ENCODE measurements at places on chromosomes 7 and 10. TPM values are rescaled to one million over a fixed set of nuclear protein-coding genes. Genes with fewer than 3 reads are reported as not detected.
A peak's percentile ranks its signal among the peaks of the same experiment; 100 is the strongest.

IGFBP1 gene
- not detected for polyA plus RNA-seq

TBATA gene
- polyA plus RNA-seq, result not detected

DNA sequence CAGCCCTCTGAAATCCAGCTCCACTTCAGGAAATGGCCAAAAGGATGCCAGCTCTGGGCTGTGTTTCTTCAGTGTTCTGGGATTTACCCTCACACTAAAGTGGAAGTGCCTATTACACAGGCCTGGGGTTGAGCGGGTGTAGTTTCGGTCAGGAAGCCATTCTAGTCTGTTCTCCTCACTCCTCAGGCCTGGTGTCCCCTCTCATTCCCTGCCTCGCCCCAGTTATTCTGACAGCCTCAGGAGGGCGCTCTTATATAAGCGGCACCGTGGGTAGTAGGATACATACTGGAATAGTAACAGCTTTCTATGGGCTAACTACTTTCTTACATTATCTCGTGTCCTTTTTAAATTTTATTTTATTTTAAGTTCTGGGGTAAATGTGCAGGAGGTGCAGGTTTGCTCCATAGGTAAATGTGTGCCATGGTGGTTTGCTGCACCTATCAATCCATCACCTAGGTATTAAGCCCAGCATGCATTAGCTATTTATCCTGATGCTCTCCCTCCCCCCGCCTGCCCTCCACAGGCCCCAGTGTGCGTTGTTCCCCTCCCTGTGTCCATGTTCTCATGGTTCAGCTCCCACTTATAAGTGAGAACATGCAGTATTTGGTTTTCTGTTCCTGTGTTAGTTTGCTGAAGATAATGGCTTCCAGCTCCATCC lies 12.2 kb upstream of the LGI1 start:
- H3K27ac ChIP-seq, result no peak overlapping the region
- no peak overlapping the region for H3K4me3 ChIP-seq
- no peaks in the 10 kb centered on the region for H3K27me3 ChIP-seq
- no peak for DNase-seq
- peaks cover 3% of the 10 kb centered on the region for H3K4me1 ChIP-seq

DNA sequence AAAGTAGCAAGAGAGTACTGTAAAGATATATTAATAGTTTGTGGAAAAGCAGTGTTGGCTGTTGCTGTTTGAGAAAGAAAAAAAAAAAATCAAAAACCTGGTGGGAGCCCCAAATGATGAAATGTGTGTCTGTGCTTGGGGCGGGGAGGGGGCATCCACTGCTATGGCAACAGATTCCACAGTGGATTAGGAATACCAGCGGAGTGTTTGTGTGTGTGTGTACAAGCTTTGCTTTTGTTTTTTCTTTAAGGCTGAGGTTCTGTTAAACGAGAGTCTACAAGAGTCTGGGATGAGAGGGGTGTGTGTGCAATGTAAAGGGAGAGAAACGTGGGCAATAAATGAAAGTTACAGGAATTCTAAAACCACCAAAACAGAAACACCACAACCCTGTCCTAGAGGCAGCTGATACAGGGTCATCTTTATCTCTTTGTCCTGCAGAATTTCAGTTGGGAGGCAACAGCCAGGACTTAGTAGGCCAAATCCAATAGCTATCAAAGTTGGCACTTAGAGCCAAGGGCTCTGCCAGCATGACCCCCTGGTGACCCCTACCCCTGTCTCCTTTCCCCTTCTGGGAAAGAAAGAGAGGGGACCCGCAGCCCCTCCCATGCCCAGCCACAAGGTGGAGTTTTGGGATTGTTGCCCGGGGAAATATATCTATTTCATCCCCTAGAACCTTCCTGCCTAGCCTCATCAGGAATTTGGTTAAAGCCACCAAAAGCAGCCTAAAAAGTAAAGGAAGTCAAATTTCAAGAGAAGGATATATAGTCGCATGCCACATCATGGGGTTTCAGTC lies 85.4 kb downstream of the OSBPL3 start:
- H3K27me3 ChIP-seq, result no peaks in the 10 kb centered on the region
- peaks cover 6% of the 10 kb centered on the region for H3K36me3 ChIP-seq
- peaks cover 16% of the 10 kb centered on the region for H3K4me1 ChIP-seq
- no peak for DNase-seq
- H3K4me3 ChIP-seq, result no peak overlapping the region
- H3K27ac ChIP-seq, result no peak overlapping the region

GRCh38 chr7:39421661-39422060 lies 144.5 kb upstream of the YAE1 start:
- no peak for DNase-seq
- H3K27me3 ChIP-seq, result no peaks in the 10 kb centered on the region
- no peaks in the 10 kb centered on the region for H3K4me1 ChIP-seq
- H3K27ac ChIP-seq, result no peak overlapping the region
- no peak overlapping the region for H3K4me3 ChIP-seq

- DNase-seq, result no peak
- H3K27ac ChIP-seq, result no peak overlapping the region
- H3K4me3 ChIP-seq, result no peak overlapping the region
- H3K36me3 ChIP-seq, result no peaks in the 10 kb centered on the region
- H3K4me1 ChIP-seq, result no peaks in the 10 kb centered on the region
Observed at GRCh38 chr10:132730573-132730953, 55.4 kb downstream of the NKX6-2 start.

DNA sequence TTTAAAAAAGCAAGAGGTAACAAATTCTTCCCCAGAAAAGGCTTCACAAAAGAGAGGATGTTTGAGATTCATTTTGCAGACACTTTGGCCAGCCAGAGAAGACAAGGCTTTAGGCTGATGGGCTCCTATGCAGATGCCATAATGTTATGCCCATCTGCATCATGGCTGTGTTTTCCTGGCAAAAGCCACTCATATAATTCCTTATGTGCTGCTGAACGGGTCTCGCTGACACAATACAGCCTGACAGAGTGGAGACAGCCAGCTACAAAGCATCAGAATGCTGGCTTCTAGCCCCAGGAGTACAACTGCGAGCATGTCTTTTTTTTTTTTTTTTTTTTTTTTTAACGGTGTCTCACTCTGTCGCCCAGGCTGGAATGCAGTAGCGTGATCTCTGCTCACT lies 1157.4 kb upstream of the AUTS2 start:
- no peaks in the 10 kb centered on the region for H3K36me3 ChIP-seq
- DNase-seq, result no peak

DNA sequence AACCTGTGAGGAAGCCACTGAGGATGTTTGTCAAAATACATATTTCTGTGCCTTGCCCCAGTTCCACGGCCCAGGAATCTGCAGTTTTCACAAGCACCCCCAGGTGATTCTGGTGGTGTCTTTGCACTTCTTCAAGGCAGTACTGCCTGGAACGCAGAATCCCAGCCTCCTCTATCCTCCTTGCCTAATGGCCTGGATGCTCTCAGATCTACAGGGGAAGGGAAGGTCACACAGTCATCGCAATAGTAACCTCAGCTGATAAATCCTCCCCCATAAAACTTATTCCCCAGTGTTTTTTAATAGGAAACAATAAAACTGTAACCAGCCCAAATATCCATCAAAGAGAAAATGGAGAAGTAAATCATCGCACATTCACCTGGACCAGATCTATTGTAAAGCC lies 78.3 kb downstream of the EGFR start:
- H3K27ac ChIP-seq, result peak overlapping the region; percentile 19
- DNase-seq, result no peak
- H3K4me1 ChIP-seq, result peaks cover 73% of the 10 kb centered on the region
- peaks cover 3% of the 10 kb centered on the region for H3K36me3 ChIP-seq
- no peaks in the 10 kb centered on the region for H3K27me3 ChIP-seq
- no peak overlapping the region for H3K4me3 ChIP-seq

FLNC gene
- polyA plus RNA-seq, result 0.03 TPM

ZMIZ1 gene
- polyA plus RNA-seq, result 1.8 TPM

GRCh38 chr10:99435986-99436638 lies 5.7 kb upstream of the GOT1 start:
- no peaks in the 10 kb centered on the region for H3K27me3 ChIP-seq
- no peak overlapping the region for H3K27ac ChIP-seq
- no peaks in the 10 kb centered on the region for H3K4me1 ChIP-seq
- H3K4me3 ChIP-seq, result no peak overlapping the region
- H3K36me3 ChIP-seq, result no peaks in the 10 kb centered on the region

DNA sequence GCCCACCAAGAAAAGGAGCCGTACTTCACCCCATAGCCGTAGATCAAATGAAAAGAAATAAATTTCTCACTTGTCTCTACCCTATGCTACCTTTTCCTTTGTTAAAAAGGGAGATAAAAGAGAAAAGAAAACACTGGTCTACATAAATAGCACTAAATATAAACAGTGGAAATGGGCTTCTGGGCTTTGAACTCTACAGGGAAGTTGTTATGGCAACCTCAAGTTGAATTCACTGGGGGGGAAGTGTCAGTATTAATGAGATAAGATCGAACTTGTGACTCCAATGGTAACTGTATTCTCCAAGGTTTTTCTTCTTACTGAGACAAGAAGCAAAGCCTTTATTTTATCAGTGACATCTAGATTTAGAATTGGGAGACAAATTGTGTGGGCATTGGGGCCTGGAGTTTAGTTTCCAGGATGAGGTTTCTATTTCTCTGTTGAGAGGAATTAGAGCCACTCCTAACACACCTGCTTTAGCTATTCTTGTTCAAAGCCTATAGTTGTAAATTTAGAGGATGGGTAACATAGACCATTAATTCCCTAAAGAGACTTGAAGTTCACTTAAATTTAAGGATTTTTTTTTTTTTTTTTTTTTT lies 604.3 kb upstream of the GALNT17 start:
- no peak overlapping the region for H3K4me3 ChIP-seq
- no peaks in the 10 kb centered on the region for H3K4me1 ChIP-seq
- no peaks in the 10 kb centered on the region for H3K27me3 ChIP-seq
- no peak for DNase-seq
- H3K27ac ChIP-seq, result no peak overlapping the region

GRCh38 chr7:137820156-137820555 lies 26.6 kb downstream of the DGKI start:
- H3K27ac ChIP-seq, result no peak overlapping the region
- no peaks in the 10 kb centered on the region for H3K36me3 ChIP-seq
- no peak overlapping the region for H3K4me3 ChIP-seq
- no peak for DNase-seq
- H3K27me3 ChIP-seq, result peaks cover 6% of the 10 kb centered on the region

ZNF722 gene
- polyA plus RNA-seq, result not detected

GRCh38 chr7:102260856-102261255 lies 25.8 kb upstream of the SH2B2 start:
- no peaks in the 10 kb centered on the region for H3K4me1 ChIP-seq
- no peaks in the 10 kb centered on the region for H3K27me3 ChIP-seq
- H3K27ac ChIP-seq, result no peak overlapping the region
- no peak for DNase-seq
- H3K36me3 ChIP-seq, result no peaks in the 10 kb centered on the region

DNA sequence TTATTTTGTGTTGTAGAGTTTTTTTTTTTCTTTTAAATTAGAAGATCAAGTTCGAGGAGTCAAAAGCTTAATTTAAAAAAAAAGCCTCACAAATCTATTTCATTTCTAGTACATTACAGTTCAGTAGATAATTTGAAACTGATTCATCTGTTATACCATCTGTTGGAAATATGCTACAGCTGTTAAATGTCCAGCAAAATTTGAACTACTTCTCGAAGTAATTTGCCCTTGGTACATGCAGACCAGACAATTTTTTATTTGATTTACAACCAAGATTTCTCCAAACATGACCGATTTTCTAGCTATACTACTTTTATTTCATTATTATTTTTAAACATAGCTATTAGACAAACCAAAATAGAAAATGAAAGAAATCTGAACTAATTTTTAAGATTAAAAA lies 647.9 kb downstream of the CNTNAP2 start:
- no peaks in the 10 kb centered on the region for H3K27me3 ChIP-seq
- DNase-seq, result no peak
- no peak overlapping the region for H3K4me3 ChIP-seq
- H3K36me3 ChIP-seq, result no peaks in the 10 kb centered on the region
- H3K27ac ChIP-seq, result no peak overlapping the region

CACUL1 gene
- 36.5 TPM for polyA plus RNA-seq

- DNase-seq, result no peak
- no peak overlapping the region for H3K27ac ChIP-seq
Observed at GRCh38 chr10:106815427-106816043, 349.0 kb downstream of the SORCS1 start.

DNA sequence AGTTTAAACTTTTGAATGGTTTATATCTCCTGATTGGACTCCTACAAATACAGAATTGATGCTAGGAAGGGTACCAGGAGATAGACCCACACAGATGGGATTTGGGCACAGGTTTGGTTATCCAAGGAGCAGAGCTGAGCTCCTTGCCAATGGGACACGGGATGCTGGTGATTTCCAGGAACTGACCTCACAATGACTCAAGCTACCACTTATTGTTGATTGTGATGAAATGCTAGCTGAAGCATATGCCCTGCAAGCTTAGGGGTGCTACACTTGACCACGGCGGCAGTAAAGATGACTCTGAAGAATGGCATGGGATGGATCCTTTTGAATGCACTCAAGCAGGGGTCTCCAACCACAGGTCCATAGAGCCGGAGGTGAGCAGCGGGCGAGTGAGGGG lies 45.5 kb upstream of the VKORC1L1 start:
- H3K4me3 ChIP-seq, result no peak overlapping the region
- no peak overlapping the region for H3K27ac ChIP-seq
- peaks cover 2% of the 10 kb centered on the region for H3K36me3 ChIP-seq
- no peaks in the 10 kb centered on the region for H3K4me1 ChIP-seq
- DNase-seq, result no peak

GRCh38 chr10:34780818-34781380 lies 34.2 kb downstream of the PARD3 start:
- no peaks in the 10 kb centered on the region for H3K27me3 ChIP-seq
- H3K4me1 ChIP-seq, result peaks cover 3% of the 10 kb centered on the region
- H3K27ac ChIP-seq, result no peak overlapping the region
- no peaks in the 10 kb centered on the region for H3K36me3 ChIP-seq

Measured in keratinocyte (primary cell).